Tibial nerve (tissue), 4 donors: ENCODE measurements at places on chromosomes 2 and 18. TPM values are rescaled to one million over a fixed set of nuclear protein-coding genes. Genes with fewer than 3 reads are reported as not detected.

VPS4B gene
- total RNA-seq: 33.4 TPM

ATP6V1B1 gene
- not detected for total RNA-seq

EIF2AK3 gene
- total RNA-seq: 24.7 TPM

ST6GAL2 gene
- not detected for total RNA-seq

FN1 gene
- total RNA-seq: 272 TPM

VSNL1 gene
- 0.63 TPM for total RNA-seq

RNF152 gene
- 11.8 TPM for total RNA-seq

CXCR4 gene
- total RNA-seq: 30.8 TPM

RPRM gene
- not detected for total RNA-seq
